ELR (cell line): ENCODE measurements at places on chromosomes 6 and 20.

DNA sequence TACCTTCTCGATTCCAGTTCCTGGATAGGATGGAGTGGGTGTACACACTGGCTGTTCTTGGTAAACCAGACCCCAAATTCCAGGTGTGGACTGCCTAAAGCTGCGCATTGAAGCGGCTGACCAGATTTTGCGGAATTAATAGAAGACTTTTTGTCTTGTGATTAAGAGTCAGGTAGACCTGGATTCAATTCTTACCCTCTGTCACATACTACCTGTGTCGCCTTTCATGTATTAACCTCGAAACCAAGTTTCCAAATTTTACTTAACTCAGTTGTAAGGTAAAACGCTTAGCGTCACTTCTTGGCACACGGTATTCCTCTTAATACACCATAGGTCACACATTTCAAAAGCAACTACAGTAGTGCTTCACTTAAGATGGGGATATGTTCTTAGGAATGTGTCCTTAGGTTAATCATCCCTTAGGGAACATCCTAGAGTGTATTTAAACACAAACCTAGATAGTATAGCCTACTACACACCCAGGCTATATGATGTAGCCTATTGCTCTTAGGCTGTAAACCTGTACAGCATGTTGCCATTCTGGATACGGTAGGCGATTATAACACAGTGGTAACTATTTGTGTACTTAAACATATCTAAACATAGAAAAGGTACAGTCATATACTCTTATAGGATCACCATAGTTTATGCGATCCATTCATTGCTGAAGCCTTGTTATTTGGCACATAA, 733 bp upstream of the GOPC start:
- DNase-seq: peak; percentile 1

- no peak for DNase-seq
Observed at GRCh38 chr6:167121335-167121841, 1.5 kb upstream of the CCR6 start.

DNA sequence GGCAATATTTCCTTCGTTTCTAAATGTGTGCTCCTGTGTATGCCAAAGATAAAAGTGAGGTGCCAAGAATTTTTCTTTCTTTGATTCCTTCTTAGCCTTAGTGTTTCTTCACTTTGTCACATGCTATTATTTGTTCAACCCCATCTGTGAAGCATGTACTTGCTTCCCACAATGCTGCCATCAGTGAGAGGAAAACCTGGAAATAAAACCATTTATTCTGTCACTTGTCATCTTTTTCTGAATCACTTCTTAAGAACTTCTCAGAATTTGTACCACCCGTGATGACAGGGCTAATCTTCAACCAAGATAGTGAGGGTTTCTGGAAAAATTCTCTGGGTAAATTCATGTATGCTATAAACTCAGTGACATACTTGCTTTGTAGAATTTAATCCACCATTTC, 450.1 kb downstream of the COL12A1 start:
- DNase-seq: no peak

DNA sequence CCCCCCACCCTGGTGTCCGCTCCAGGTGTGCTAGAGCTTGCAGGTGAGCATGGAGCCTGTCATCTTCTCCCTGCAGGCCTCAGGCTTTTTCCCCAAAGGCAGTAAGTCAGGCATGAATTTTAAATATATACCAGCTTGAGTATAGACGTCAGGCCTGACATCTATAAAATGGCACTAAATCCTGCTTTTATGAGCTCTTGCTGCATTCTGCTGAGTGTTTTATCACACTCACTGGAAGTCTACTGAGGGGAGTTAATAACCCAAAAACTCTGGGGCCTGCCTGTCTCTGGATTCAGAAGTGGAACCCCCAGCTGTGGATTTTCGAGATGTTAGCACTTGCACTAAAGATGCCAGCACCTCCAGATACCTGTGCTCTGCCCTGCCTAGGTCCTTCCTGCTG, 133.4 kb upstream of the TOP1 start:
- no peak for DNase-seq

DNA sequence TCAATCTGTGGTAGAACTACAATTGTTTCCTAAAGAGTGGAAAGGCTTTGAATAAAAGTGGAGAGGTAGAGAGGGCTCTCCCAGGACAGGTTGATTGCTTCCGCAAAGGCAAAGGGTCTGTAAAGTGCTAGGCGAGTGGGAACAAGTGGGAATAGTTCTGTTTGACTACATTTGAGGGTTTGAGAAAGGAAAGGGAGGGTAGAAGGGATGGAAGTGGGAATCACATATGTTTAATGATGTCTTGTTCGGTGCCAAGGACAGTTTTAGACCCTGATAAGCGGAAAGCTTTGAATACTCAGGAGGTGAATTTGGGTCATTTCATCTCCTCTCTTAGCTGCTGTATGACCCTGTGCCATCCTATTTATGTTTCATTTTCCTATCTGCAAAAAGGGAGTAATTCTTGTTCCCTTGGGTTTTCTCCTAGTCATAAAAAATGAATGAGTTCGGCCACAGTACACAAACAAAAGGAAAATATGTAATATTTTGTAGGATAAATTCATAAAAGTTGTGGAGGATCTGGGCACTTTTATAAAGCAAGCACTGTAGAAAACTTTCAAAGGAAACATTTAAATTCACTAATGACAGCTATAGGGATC, 1.7 kb upstream of the PIM1 start:
- no peak for DNase-seq
